ENCODE measurements at places on chromosomes 2 and 18. TPM values are rescaled to one million over a fixed set of nuclear protein-coding genes. Genes with fewer than 3 reads are reported as not detected.

MAB21L4 gene
- 0.27 TPM for total RNA-seq

G6PC2 gene
- 0.59 TPM for total RNA-seq

SPP2 gene
- not detected for total RNA-seq

EPG5 gene
- total RNA-seq = 24.0 TPM

AGPS gene
- total RNA-seq = 36.1 TPM

AGAP1 gene
- 35.9 TPM for total RNA-seq

ZBTB7C gene
- 13.1 TPM for total RNA-seq

FAHD2B gene
- 12.1 TPM for total RNA-seq

GPR155 gene
- total RNA-seq = 45.9 TPM

SATB2 gene
- total RNA-seq = 2.2 TPM

NETO1 gene
- total RNA-seq = 0.23 TPM

MTCL1 gene
- 42.5 TPM for total RNA-seq

COL4A4 gene
- total RNA-seq = 5.0 TPM

ERICH2 gene
- total RNA-seq = not detected

PCARE gene
- not detected for total RNA-seq

- ATAC-seq = peak; percentile 66
Measured at GRCh38 chr2:219912491-219912921, 285.1 kb downstream of the SLC4A3 start.

DNA sequence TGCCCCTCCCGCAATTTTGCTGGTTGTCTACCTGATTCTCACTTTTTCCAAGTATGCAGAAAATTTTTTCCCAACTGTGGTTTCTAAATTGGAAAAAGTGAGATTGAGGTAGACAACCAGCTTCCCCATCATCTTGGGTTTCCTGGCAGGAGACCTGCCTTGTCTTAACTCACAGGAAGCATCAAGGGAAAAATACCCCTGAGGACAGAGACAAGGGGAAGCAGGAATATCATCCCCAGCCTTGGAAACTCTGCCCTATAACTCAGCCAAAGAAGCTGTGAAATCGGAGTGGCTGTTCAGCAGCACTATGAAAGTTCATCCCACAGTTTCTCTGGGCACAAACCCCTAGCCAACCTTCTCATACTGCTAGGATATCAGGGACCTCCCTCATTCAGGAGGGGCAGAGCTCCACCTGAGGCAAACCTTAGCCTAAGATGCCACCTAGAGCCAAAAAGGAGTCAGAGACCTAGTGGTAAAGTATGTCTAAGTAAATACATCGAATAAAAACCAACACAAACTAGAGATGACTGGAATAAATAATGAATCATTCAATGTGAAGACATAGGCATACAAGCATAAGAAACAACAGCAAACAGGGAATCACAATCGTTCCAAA is 68.2 kb downstream of the ZSWIM2 start:
- no peak for ATAC-seq

DNA sequence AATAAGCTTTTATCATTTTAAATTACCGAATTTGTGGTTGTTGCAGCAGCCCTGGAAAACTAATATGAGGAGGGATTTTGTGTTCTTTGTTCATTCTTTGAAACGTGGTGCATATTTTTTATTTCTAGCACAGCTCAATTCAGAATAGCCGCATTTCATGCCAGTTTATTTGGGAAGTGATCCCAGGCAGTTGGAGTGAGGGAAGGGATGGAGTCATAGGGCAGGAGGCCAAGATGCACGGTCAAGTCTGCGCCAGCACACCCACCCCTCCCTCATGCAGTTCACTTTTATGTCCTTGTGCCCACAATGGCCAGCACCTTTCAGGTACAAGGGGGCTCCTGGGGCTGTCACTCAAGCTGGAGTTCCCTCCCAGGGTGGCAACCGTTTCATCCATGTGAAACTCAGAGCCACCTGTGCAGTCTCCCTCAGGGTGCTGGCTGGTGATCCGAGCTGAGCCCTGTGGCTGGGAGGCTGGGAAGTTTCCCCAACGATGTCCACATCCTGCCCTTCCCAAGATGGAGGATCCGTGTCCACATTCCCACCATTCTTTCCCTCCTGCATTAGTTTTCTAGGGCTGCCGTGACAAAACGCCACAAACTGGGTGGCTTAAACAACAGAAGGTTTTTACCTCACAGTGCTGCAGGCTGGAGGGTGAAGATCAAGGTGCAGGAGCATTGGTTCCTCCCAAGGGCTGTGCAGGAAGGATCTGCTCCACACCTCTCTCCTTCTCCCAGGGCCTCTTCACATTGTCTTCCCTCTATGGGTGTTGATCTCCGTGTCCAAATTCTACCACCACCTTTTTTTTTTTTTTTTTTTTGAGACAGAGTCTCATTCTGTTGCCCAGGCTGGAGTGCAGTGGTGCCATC is 68.5 kb upstream of the ITGA6 start:
- ATAC-seq = no peak

GRCh38 chr2:27271631-27272340 is 3.4 kb upstream of the DNAJC5G start:
- no peak for ATAC-seq

DNA sequence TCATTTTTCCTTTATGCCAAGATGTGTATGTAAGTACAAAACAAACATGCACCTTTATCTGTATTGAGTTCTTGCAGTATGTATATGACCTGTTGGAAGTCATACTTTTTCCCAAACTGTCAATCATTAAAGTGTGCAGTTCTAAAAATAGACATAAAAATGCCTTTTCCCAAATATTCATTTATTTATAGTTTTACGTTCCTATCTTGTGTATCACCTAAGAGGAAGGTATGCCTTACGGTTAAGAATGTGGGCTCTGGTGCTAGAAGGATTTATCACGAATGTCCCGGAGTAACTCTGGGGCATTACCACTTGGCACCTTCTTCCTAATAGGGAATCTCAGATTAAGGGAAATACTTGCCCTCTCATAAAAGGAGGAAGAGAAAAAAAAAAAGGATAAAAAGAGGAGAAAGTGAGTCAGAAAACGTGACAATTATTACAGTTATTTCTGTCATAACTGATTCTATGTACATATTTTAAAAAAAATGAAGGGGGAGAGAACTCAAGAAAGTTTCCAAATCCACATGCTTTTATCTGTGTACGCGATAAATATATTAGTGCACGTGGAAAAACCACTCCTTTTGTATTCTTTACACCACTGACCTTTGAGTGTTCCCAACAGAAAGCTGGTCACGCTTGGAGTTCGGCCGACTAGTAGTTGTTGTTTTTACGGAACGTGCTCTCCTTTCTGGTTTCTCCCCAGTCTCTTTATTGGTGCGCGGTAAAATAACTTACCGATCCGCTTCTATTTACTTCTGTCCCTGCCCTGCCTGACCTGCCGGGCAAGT is 721 bp downstream of the MCEE start:
- no peak for ATAC-seq

DNA sequence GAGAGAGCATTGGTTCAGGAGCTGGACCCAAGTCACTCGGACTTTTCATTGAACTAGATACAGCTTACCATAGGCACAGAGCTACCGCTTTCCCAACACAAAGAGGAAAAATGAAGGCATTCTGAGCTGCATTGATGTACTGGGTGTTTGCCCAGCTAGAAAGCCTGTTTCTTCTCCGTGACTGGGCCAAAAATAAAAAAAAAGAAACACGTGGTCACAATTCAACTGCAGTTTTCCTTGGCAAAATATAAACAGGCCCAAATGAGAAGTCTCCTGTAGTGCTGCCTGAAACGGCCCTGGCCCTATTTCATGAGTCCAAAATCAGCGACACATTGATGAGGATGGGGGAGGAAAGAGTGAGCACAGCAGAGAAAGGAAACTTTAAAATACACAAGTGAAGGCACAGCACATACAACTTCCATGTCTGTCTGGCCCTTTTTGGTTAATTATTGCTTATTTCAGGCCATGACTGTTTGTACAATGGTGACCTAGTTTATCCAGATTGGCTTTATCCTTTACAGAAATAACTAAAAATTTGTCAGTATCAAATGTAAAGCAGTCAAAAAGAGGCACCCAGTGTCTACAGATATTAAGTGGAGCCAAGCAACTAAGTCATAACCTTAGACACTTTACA is 179.7 kb downstream of the ICOS start:
- peak; percentile 49 for ATAC-seq

- ATAC-seq = no peak
Measured at GRCh38 chr2:3634596-3635121, 23.3 kb upstream of the ALLC start.

DNA sequence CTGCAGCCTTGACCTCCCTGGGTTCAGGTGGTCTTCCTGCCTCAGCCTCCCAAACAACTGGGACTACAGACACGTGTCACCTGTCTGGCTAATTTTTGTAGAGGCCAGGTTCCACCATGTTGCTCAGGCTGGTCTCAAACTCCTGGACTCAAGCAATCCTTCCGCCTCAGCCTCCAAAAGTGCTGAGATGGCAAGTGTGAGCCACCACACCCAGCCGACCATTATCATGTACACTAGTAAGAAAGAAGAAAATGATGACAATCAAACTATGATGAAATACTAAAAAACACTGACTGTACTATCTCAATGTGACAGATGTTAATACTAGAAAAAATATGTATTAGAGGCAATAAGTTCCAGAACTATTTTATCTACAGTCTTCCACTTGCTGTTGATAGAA is 420.9 kb downstream of the TRIB2 start:
- ATAC-seq = no peak

DNA sequence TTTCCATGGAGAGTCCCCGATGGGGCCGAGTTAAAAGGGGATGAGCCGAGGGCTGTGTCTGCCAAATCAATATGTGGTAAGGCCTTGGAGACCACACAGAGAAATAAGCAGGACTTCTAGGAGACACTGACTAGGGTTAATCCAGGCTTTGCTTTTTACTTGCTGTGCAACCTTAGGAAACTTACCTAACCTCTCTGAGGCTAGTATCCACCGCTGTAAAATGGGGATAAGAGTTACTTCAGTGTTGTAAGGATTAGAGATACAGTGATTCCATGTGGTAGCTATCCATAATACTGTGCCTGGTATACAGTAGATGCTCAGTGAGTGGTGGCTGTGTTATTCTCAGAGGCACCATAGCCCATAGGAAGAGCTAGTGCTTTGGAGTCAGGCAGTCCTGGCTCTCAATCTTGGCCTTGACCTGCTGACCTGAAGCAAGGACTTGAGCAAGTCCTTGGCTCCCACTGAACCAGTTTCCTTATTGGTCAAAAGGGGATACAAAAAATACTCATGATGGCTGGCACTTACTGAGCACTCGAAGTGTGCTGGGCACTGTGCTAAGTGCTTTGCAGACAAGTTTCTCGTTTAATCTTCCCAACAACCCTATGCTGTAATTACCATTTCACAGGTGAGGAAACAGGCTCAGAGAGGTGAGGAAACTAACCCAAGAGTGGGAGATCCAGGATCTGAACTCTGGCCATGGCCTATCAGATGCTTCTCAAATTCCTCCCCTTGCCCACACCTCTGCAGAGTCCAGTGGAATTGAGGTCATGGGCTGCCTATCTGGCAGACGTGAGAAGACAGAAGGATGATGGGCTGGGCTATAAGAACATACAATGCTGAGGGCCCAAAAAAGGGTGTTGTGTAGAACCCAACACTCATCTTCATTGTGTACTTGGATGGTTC is 12.0 kb upstream of the DES start:
- peak; percentile 0 for ATAC-seq

GRCh38 chr2:215677481-215677880 is 241.6 kb upstream of the FN1 start:
- no peak for ATAC-seq

- no peak for ATAC-seq
Measured at GRCh38 chr18:79374408-79375171, 21.1 kb upstream of the NFATC1 start.

GRCh38 chr2:99032786-99033185 is 96.8 kb upstream of the CRACDL start:
- ATAC-seq = no peak

GRCh38 chr18:23099621-23100020 is 35.7 kb upstream of the CABLES1 start:
- ATAC-seq = no peak

DNA sequence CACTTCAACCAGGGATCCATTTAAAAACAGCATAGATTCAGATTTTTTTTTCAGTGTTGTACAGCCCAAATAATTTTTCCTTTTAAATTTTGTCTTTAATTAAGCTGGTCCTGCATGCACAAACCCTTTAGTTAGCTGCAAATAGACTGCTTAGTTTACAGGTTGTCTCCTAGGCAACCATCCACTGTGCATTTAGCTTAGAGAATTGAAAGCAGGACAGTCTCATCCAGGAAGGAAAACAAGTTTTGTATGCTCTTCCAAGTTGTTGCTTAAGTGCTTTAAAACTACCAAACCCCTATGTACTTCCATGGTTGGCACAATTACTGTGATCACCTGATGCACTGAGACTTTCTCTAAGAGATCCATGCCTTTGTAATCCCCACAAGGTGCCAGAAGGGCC is at the start of gene MAP3K19:
TSS of gene MAP3K19 (minus strand) at position 148 of the 400 bp plus-strand sequence. CDS start 22,800 bp downstream, outside the sequence.
- no peak for ATAC-seq

DNA sequence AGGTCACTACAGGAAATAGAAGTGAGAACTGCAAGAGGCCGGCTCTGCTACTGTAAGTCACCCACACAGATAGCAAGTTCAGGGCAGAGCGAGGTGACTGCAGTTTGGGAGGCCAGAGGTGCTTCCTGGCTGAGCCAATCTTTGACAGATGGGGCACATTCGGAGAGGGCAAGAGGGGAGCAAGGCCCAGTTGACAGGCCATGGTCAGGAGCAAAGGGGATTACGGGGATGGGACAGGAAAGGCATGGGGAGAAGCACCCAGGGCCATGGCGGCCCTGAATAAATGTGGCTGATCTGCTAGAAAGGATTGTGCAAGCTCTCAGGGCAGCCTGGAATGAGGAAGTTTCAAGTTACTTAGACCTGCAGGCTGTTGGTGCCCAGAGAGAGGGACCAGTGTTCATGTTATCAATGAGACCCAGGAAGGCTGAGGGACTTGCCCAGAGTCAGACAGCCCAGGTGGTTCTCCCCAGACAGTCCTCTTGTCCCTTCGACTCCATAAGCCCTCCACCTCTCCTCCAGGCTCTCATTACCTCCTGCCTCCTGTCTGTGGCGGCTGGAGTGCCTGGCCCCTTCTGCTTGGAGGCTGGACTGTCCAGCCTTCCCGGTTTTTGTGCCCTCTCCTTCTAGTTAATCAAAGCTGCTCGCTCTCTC is 123.3 kb downstream of the CTIF start:
- no peak for ATAC-seq

GRCh38 chr2:183998797-183999190 is 599.5 kb upstream of the ZNF804A start:
- ATAC-seq = no peak

DNA sequence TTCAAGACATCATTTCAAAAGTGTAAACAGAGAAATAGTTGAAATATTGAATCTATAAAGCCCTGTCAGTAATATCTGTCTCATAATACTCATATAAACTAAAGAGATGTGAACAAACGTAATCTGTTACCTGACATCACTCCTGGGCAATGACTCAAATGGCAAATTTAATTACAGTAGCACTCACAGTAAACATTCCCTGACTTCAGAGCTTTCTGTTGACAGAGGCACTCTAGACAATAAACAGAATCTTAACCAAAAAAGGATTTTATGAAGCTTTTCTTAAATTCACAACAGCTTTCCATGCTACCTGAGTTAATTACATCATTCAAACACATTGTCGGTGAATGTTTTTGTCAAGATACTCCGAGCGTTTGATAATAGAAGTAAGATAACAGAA is 128.1 kb upstream of the PDE1A start:
- no peak for ATAC-seq

GRCh38 chr18:13564579-13564978 is 161.8 kb downstream of the FAM210A start:
- no peak for ATAC-seq

GRCh38 chr18:45416168-45416567 is 199.1 kb upstream of the SLC14A2 start:
- no peak for ATAC-seq
